ENCODE measurements at places on chromosomes 4 and X.

GRCh38 chr4:176814770-176815169 is 22.0 kb upstream of the VEGFC start:
- no peak for DNase-seq

- no peak for DNase-seq
These were observed 58.6 kb upstream of the P2RY10 start for GRCh38 chrX:78886550-78886949.

DNA sequence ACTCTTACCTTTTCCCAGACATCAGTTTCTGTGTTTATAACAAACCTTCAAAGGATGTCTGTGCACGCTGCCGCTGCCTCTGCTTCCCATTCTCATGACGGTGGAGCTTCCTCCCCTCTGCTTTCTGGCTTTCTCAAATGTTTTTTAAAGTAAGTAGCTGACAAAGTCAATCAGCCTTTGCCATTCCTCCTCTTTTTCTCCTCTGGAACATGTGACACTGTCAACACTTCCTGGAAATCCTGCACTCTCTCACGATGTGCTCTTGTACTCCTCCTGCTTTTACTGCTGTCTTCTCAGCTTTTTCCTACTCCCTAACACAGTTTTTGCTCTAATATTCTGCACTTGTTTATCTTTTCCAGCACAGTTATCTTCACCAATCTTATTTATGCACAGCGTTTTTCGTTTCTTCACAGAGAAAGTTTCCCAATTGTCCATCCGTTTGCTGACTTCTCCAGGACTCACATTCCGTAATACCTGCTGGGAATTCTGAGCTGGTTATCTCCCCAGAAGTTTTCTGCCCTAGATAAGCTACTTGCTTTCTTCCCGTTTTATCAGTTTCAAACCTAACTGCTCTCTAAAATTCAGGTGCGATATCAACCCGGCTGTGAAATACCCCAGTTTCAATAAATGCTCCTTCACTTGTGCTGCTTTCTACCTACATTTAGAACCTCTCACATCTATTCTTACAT is 465.6 kb upstream of the AGA start:
- DNase-seq = no peak

DNA sequence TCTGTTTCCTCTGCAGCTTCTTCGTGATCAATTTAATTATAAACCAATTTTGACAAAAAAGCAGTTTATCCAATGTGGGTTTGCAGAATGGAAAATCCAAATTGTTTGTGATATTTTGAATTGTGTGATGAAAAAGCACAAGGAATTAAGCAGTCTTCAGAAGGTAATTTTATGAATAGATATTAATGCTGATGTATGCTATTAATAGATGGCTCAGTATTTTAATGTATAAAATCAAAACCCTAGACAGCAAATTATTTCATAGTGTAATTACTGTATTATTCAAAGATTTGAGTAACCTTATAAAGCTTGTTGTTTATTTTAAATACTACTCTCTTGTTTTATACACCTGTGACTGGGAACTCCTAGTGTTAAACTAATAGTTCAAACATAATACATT is 20.0 kb downstream of the CEP44 start:
- DNase-seq = no peak

GRCh38 chr4:25970226-25970675 is 56.2 kb downstream of the SMIM20 start:
- DNase-seq = no peak

DNA sequence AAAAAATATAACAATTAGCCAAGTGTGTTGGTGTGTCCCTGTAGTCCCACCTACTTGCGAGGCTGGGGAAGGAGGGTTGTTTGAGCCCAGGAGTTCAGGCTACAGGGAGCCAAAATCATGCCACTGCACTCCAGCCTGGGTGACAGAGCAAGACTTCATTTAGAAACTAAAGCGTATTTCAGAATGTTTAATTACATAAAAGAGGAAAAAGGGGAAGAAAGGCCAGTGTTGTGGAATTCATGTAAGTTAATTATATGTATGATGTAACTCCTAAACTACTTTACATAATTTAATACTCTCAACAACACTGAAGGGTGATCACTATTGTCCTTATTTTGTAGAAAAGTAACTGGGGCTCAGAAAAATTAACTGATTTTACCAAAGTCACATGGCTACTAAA is 67.2 kb upstream of the HOPX start:
- DNase-seq = no peak

- DNase-seq = no peak
These were observed 381.3 kb upstream of the INTU start for GRCh38 chr4:127251423-127251822.

DNA sequence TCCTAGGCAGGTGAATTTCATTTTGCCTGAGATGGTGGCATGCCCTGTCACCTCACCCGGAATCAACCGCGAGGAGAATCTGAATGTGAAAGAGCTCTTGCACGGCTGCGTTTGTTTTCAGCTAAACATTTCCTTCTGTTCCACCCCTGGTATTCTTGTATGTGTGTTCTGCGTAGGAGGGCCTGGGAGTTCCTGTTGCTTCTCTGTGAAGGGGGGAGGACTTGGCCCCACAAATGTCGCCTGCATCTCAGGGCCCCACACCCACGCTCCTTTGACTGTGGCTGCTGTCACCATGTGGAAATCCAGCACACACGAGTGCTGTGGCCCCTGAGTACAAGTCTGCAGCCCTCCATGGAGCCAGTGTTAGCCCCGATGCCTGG is 45.8 kb upstream of the CLCN4 start:
- no peak for DNase-seq

- DNase-seq = no peak
These were observed 48.5 kb upstream of the TMEM154 start for GRCh38 chr4:152728343-152728742.

DNA sequence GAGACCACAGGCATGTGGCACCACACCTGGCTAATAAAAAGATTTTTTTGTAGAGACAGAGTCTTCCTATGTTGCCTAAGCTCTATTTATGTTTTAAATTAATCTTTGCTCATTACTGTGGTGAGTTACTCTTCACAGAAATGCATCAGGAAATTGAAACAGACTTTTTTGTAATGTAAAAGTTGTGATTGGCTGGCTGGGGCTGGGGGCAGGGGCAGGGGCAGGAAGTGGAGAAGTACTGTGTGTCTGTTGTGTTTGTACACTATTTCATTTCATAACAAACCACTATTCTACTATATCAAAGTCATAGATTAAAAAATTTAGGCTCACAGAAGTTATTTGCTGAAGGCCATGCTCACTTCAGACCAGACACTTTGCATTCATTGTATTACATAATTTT is 19.1 kb upstream of the ABRAXAS1 start:
- no peak for DNase-seq

DNA sequence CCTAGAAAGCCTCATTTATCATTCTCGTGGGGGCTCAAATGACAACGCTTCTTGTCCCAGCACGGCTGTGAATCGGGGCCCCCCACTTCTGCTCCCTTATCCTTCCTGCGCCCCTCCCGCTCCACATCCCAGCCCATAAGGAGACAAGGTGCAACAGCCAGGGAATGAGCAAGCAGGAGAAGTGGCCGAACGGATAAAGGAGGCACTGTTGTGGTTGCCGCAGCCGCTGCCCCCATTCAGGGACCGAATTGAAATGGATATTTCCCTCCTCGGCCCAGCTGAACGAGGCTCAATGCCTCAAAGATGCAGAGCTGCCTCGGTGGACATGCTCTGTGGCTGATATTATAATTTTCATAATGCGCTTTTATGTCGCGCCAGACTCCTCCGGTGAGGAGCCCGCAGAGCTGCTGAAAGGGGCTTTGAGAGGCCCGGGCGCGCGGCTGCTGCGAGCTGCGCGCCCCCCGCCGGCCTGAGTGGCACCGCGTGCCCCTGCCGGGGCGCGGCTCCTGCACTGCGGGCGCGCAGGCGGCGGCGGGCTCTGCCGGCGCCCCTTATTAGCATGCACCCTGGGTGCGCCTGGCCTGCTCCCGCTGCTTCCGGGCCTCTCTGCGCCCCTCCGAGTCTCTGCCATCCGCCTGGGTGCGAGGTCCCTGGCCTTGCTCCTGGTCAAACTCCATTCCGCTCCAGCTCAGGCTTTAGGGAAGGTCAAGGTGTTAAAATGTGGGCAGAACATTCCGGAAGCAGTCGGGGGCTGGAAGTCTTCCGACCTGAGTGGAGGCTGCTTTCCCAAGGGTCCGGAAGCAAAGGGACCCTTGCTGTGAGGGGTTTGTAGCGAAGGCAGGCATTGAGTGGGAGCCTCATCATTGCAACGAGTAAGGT is 68.2 kb upstream of the TMEM33 start:
- no peak for DNase-seq

- DNase-seq = no peak
These were observed 303.5 kb upstream of the GATB start for GRCh38 chr4:152064282-152064681.

GRCh38 chr4:124111922-124112321 is 600.6 kb downstream of the ANKRD50 start:
- DNase-seq = peak; percentile 20

DNA sequence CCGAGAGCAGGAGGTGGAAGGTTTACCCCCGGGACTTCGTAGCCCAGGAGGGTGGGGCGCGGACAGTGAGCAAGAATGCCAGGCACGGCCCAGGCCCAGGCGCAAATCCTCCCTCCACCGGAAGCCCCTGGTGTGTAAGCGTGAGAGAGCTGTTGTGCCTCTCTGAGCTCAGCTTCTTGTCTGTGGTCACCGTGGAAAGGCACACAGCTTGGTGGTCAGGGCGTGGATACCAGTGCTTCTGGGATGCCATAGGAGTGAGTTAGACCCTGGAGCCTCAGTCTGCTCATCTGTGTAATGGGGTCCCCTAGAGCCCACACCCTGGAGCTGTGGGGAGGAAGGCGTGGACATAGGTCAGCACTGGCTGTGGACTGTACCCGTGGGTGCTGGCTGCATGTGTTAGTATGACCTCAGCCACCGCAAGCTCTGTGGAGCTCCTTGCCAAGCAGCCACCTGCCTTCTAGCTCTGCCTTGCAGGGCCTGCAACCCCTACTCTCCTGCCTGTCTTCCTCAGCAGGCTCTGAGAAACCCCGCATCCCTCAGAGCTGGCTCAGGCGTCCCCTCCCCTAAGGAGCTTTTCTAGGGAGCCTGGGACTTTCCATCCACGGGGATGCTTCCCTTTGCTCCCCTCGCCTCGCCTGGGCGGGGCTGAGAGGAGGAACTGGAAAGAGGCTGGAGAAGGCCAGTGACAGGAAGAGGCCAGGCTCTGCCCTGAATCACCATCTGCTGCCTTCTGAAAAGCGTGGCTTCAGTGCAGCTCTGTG is 28.0 kb upstream of the AFAP1 start:
- no peak for DNase-seq

DNA sequence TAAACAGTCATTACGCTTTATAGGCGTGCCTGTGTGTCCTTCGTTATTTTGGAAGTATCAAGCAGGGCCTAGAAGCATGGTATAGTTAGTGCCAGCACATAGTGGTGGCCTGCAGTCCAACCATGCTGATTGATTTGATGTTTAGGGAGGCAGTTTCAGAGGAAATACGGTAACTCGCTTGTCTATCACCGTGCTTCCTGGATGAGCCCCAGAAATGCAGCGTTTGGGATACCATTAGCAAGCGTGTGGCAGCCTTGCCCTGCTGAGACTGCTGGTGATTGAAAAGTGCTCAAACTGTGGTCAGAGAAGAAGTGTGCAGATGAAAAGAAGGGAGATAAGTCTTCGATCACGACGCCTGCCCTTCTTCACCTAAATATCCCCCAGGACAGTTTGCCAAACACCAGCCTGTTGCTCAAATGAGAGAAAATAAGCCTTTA is 158.4 kb downstream of the CHIC2 start:
- no peak for DNase-seq

DNA sequence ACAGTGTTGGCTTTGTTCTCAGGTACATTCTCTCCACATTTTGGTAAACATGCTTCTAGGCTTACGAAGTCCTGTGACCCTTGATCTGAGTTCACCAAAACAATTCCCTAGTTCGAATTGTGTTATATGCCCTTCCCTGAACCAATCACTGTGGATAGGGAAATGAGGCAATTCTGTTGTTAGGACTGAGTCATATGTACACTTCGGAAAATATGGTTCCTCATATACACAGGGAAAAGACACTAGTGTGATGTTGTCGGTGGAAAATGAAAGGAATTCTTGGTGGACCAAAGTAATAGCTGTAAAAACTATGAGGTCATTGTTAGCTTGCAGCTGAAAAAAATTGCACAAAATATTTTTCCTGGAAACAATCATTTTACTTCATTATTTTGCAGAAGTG is 46.6 kb upstream of the MAGEC2 start:
- DNase-seq = no peak

DNA sequence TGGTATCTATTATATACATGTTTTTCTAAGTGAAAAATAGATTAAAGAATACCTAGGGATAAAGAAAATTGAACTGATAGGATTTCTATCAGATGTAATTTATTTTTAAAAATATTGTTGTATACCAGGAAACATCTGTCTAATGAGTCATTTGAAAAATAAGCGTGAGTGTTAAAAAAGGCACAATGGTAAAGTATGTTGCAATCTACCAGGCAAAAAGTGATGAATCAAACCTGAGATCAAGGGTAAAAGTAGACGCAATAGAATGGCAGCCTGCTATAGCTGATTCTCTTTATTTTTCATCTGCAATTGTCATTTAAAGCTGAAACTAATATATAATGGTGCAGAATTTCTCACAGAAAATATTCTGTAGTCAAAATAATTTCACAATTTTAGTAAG is 1119.6 kb downstream of the PCDH18 start:
- DNase-seq = no peak

DNA sequence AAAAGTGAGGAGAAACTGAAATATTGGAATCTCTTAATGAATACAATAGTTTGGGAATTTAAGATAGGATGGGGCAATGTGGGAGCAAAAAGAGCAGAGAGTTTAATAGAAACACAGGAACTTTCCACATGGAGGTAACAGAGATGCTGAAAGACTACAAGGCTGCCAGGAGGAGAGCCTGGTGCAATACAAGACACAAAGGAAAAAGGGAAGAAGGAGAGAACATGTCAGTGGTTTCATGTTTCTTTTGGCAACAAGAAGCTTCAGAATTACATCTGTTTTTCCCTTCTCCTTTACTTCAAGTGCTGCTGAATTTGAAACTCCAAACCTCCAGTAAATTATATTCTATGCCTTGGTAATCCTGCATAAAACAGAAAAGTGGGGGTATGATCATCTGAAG is 474.3 kb downstream of the FAT4 start:
- no peak for DNase-seq

GRCh38 chr4:98289375-98289774 is 28.2 kb downstream of the RAP1GDS1 start:
- no peak for DNase-seq

GRCh38 chr4:143337600-143338287 is 1.1 kb downstream of the GAB1 start:
- DNase-seq = peak; percentile 71

GRCh38 chr4:48163746-48164145 is 29.7 kb upstream of the TXK start:
- DNase-seq = no peak

DNA sequence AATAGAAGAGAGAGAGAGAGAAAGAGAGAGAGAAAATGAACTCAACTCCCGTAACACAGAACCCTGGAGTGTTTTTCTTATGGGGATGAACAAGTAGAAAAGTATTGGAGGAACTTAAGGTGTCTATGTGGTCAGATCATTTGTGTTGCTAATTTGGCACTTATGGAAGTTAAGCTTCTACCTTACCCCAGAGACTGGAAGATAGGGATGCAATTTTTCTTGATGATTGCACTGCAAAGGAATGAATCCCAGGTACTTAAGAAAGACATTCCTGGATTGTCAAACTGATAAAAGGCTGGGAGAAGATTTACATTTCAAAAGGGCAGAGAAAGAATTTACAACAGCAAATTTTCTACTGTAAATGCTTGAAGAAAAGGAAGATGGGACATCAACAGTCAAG is 57.2 kb downstream of the MAP9 start:
- DNase-seq = no peak

GRCh38 chr4:181601103-181601502 is 642.1 kb upstream of the TENM3 start:
- DNase-seq = no peak

- no peak for DNase-seq
These were observed 75.2 kb downstream of the COQ2 start for GRCh38 chr4:83209419-83209818.

Measured in KG1 (cell line).